ENCODE measurements at places on chromosomes 4 and X.

DNA sequence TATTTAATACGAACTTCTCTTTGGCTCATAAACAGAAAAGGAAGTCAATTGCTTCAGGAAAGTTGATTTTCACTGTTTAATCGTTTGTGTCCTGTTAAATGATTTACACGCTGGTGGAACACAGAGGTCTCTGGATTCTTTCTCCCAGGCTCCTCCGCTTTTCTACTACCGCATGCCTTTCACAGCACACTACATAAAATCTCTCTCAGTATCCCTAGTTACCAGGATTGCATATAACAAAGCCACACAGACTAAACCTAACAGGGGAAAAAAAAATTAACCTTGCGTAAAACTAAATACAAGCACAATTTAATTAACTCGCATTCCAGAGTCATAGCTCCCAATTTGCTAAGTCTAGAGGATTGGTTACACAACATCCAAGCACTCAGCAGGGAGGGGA is 133.9 kb downstream of the CORIN start:
- DNase-seq = no peak

GRCh38 chr4:102694791-102695190 is 66.0 kb downstream of the MANBA start:
- DNase-seq = no peak

GRCh38 chr4:144556636-144557035 is 89.3 kb upstream of the HHIP start:
- DNase-seq = no peak

- no peak for DNase-seq
These were observed 145.6 kb downstream of the ARX start for GRCh38 chrX:24870143-24870542.

Data from stimulated activated CD8-positive, alpha-beta memory T cell treated with anti-CD3 and anti-CD28 coated beads, Interleukin-15, amount 100 ng/mL, for 24 hours (primary cell).